ENCODE measurements at places on chromosomes 6 and 20.

GRCh38 chr6:115681978-115682775 lies 378.5 kb downstream of the FRK start:
- DNase-seq = no peak

DNA sequence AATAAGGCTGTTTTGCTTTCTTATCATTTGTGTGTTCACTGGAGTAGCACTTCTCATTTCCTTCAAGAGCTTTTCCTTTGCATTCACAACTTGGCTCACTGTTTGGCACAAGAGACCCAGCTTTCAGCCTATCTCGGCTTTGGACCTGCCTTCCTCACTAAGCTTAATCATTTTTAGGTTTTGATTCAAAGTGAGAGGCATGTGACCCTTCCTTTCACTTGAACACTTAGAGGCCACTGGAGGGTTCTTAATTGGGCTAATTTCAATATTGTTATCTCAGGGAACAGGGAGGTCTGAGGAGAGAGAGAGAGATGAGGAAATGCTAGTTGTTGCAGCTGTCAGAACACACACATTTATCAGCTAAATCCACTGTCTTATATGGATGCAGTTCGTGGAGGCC lies 82.9 kb upstream of the SCAF8 start:
- no peak for DNase-seq

- no peak for DNase-seq
Observed at GRCh38 chr6:12977206-12977605, 260.6 kb downstream of the PHACTR1 start.

GRCh38 chr6:166267526-166267925 lies 40.7 kb downstream of the PRR18 start:
- DNase-seq = no peak

DNA sequence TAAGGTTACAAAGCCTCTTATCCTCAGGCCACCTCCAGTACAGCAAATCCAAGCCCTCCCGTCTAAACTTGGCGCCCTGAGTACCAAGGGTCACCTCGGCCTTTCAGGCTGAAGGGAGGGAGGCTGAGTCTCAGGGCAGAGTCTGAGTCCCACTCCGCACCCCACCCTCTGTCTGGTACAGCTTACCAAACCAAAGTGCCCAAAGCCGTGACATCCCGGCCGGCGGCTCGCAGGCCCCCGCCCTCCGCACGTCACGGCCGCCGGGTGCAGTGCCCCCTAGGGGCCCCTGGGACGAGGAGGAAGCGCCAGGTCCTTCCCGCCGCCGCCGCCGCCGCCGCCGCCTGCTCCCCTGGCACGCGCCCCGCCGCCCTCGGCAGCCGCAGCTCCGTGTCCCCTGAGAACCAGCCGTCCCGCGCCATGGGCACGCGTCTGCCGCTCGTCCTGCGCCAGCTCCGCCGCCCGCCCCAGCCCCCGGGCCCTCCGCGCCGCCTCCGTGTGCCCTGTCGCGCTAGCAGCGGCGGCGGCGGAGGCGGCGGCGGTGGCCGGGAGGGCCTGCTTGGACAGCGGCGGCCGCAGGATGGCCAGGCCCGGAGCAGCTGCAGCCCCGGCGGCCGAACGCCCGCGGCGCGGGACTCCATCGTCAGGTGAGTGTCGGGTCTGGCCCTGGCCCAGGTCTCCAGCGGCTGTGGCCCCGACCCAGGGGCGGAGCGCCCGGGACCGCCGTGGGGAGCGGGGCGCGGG lies at the start of gene MTHFD1L:
MTHFD1L (plus strand) TSS at position 297 of the 741 bp plus-strand sequence; CDS start at position 418, 121 bp downstream.
- DNase-seq = peak; percentile 90
